ENCODE measurements at places on chromosomes 13 and 19.

GRCh38 chr13:44188257-44188656 is 185.4 kb upstream of the SERP2 start:
- DNase-seq = no peak

DNA sequence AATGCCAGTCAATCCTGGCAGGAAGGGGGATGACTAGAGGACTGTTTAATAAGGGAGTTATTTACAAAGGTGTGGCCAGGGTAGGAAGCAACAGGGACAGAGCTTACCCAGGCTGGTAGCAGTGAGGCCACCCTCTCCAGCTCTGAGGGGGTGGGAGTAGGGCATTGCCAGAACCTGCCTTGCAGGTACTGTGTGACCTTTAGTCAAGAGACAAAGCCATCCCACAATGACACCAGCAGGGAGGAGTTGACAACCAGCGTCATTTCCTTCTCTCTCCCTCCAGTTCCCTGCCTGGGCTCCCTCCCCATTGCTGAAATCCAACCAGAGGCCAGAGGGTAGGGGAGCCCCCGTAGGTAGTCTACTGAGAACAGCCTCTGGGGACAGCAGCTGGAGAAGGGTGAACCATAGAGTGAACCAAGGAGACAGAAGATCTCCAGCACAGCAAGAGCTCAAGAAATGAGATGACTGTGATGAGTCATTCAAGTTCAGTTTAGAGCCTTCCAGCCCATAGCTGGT is 33.3 kb upstream of the SPATA13 start:
- DNase-seq = no peak

DNA sequence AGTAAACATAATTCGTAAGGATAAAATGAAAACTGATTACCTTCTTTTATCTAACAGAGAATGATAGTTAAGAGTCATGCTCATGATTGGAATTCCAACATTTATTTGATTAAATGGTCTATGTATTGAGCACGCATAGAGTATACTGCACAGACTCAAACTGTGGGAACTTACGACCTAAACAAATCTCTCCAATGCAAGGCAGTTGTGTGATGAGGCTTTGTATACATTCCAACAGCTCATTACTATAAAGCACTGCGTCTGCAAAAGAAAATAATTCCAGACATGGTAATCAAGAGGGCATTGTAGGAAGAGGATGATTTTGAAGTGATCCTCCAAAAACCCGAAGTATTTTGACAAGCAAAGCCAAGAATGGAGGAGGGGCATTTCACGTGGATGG is 169.5 kb downstream of the NUFIP1 start:
- no peak for DNase-seq

DNA sequence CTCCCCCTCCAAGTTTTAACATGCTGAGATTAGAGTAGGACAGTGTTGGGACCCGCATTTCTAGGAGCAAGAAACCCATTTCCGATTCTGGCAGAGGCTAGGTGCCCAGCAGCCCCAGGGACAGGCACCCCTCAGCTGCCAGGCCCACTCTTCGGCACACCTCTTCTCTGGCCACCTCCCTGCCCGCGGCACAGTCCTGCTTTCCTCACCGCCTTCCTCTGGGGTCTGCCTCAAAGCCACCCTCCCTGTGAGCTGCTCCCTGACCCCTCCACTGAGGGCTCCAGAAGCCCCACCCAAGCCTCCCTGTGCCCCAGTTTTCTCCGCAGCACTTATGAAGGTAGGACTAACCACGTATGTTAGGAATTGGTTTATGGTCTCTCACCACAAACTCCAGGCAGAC is 79.9 kb downstream of the STK24 start:
- no peak for DNase-seq

- no peak for DNase-seq
Measured at GRCh38 chr13:76634431-76635191, 251.6 kb downstream of the KCTD12 start.

GRCh38 chr13:30133554-30133912 is 173.8 kb downstream of the KATNAL1 start:
- DNase-seq = no peak

GRCh38 chr13:37636701-37637100 is 38.1 kb upstream of the POSTN start:
- no peak for DNase-seq

- DNase-seq = no peak
Measured at GRCh38 chr13:50149214-50149613, 134.0 kb downstream of the KCNRG start.

DNA sequence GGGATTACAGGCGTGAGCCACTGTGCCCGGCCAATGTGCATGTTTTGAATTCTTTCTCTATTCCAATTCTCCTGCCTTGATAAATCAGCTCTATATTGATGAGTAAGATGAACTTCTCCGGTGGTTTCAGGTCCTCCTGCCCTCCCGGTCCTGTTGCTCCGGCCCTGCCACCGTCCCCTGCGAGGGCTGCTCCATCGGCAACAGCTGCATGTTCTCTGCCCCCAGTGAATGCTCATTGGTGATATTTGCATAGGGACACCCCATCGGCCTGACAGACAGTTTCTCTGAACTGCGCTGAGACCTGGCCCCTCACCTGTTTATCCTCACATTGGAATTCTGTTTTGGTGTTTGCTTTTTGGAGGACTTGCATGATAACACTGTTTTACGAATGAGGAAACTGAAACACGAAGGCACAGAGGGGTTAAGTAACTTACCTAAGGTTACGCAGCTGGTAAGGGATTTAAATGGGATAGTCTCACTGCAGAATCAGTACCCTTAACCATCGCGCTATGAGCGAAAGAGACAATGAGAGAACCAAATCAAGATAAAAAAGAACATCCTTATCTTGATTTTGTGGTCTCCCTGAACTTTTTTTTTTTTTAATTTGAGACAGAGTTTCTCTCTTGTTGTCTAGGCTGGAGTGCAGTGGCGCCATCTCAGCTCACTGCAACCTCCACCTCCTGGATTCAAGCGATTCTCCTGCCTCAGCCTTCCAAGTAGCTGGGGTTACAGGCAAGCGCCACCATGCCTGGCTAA is 32.2 kb downstream of the ZNF557 start:
- no peak for DNase-seq

- DNase-seq = no peak
Measured at GRCh38 chr13:79802389-79803085, 321.6 kb downstream of the NDFIP2 start.

DNA sequence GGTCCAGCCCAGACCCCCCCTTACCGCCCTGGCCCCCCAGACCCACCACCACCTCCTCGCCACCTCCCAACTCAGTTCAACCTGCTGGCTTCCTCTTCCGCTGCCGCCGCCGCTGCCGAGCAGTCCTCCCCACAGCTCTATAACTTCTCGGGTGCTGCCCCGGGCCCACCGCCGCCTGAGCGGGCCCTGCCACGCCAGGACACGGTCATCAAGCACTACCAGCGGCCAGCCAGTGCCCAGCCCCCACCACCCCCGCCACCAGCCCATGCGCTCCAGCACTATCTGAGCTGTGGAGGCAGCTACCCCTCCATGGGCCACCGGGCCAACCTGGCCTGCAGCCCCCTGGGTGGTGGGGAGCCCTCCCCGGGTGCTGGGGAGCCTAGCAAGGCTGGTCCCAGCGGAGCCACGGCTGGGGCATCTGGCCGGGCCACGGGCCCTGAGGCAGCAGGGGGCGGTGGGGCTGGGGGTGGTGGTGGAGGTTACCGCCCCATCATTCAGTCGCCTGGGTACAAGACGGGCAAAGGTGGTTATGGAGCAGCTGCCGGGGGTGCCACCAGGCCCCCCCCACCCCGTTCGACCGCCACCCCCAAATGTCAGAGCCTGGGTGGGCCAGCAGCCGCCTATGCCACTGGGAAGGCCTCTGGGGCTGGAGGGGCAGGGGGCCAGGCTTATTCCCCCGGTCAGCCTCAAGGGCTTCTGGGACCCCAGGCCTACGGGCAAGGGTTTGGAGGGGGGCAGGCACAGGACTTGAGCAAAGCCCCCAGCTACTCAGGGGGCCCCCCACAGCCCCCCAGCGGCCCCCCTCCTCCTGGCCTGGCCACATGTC is 4.2 kb downstream of the PRR12 start:
- DNase-seq = no peak

- DNase-seq = no peak
Measured at GRCh38 chr19:756236-756635, 5.3 kb downstream of the MISP start.

DNA sequence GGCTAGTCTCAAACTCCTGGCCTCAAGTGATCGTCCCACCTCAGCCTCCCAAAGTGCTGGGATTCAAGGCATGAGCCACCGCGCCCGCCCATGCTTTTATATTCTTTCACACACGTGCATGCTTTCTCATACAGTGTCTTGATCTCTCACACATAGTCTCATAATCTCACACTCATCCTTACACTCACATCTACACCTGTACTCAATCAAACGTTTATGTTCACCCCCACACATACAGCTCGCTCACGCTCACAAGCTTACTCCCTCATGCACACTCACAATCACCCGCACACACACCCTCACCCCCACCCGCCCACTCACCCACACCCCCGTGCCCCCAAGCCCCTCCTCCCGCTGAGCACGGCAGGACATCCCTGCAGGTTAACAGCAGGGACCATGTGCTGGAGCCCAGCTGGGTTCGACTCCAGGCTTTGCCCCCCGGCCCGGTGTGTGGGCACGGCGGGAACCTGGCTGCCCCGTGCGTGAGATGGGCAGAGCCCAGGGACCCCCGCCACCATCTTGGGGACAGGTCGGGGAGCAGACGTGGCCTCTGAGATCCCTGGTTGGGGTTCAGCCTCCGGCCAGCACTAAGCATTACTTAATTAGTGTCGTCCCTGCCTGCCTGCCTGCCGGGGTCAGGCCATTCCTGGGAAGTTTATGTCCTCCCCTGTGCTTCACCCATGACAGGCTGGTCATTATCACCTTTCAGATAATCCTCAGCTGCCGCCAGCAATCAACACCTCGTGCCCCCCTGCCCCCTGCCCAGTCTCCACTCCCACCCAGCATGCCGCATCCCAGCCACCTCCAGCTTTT is 11.4 kb downstream of the SBK2 start:
- DNase-seq = no peak

DNA sequence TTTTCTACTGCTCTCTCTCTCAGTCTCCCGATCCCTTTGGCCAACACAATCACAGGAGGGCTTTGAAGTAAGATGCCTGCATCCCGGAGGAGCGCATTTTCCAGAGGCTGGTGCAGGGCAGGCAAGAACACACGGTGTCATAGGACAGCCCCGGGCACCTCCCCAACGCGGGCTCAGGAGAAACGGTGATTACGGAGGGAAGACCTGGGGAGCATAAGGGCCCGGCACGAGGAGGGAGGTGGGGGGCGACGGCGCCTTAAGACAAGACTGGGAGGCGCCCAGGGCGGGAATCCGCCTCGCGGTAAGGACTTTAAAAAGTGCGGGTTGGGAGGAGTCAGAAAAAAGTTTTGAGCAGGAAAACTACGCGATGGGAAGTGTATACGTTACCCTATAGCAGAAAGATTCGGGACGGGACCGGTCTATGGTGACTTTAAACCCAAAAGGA is 18.7 kb upstream of the ZNF888 start:
- no peak for DNase-seq

GRCh38 chr19:29277102-29277501 is 64.2 kb upstream of the UQCRFS1 start:
- DNase-seq = no peak

- no peak for DNase-seq
Measured at GRCh38 chr19:18919900-18920214, 342 bp downstream of the DDX49 start.

DNA sequence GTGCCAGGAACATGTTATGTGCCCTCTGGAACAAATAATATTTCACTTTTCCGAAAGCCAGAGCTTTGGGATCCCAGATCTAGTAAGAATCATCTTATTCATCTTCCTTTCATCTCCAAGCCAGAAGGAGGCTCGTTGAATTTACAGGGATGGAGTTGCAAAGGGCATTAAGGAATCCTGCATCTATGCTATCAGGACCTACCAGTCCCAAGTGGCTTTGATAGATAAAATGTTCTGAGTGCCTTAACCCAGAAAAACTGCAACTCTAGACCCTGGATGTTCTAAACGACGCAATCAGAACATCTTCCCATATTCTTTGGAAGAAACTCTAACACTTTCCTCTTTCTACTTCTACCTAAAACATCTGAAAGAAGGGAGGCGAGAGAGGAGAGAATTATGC is 9.2 kb upstream of the EDDM13 start:
- no peak for DNase-seq

- DNase-seq = no peak
Measured at GRCh38 chr13:85693889-85694511, 105.2 kb downstream of the SLITRK6 start.

DNA sequence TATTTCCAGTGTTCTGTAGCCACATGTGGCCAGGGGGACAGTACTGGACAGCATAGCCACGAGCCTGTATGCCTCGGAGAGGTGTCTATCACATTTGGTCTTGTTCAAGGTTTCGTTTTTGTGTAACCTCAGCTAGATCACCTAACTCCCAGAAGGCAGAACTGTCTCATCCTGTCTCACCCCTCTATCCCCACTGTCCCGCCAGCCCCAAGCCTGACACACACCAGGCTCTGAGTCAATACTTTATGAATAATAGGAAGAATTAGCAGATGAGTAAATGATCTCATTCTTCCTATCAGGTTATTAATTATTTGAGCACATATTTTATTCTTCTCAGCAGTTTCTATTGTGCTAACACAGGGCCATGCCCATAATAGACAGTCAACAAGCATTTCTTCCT is 132.2 kb downstream of the NUFIP1 start:
- no peak for DNase-seq

GRCh38 chr13:98869408-98870090 is 108.3 kb downstream of the DOCK9 start:
- DNase-seq = no peak

DNA sequence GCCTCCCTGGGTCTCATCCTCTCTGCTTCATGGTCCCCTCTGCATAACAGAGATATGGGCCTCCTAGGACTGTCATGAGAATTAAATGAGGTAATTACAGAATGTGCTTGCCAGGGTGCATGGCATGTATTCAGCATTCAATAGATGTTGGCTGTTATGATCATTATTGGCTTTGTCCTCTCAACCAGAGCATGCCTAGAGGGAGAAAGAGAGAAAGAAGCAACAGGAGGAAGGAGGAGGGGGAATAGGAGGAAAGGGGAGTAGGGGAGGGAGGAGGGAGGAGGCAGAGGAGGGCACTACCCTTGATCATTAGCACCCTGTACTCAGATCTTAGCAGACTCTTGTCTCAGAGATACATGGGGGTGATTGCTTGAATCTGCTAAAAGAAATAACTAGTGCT is 41.0 kb upstream of the SIAH3 start:
- no peak for DNase-seq

DNA sequence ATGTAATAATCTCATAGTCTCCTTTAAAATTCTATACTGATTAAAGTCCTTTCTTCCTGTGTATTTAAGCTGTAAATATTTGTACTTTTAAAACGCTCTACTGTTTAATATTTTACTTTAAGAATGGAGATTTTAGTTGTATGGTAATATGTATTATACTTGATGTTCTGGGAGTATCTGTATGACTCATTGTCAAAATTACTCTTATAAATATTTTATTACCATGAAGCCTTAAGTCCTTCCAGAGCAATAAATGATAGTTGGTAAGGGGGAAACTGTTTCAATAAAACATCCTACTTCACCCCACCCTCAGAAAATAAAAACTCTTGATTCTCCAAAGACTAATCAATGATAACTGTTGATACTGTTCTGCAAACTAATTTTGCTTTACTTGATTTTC is 6.4 kb downstream of the PCDH9 start:
- no peak for DNase-seq

All from activated T-helper 1 cell treated with anti-CD3 and anti-CD28 coated beads, Interleukin-2, amount 50 U/mL, for 16 hours (primary cell).